ENCODE measurements at places on chromosomes 6 and 20. TPM values are rescaled to one million over a fixed set of nuclear protein-coding genes. Genes with fewer than 3 reads are reported as not detected.

DNA sequence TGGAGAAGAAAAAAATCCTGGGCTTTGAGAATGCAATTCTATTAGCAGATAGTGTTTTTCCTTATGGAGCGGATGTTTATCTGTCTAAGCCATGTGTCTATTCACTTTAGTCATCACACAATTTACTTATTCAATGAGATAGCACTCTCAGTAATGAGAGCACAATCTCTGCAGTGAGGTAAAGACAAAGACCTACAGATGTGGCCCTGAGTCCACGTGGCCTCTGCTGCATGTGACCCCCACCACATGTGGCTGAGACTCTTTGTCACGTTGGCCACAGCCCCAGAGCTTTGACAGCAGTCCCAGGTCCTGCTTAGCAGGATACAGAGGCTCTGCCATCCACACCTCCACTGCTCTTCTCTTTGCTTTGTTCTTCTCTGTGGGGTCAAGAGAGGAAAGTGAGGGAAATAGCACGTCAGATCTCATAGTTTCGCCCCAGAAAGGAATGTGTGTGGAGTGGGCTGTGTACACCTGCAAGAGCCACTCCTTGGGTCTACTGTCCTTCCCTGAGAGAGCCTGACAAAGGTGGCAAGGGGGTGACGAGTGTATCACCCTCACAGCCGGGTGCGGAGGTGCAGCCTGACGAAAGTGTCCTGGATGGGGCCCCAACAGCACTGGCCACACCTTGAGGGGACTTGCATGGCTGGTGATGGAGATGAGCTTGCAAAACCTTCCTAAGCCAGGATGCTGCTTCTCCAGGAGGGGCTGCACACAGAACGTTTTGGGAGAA lies 40.7 kb downstream of the ZNF831 start:
- DNase-seq, result no peak

- no peak for DNase-seq
These were observed 290.0 kb downstream of the PRL start for GRCh38 chr6:22006795-22007194.

DNA sequence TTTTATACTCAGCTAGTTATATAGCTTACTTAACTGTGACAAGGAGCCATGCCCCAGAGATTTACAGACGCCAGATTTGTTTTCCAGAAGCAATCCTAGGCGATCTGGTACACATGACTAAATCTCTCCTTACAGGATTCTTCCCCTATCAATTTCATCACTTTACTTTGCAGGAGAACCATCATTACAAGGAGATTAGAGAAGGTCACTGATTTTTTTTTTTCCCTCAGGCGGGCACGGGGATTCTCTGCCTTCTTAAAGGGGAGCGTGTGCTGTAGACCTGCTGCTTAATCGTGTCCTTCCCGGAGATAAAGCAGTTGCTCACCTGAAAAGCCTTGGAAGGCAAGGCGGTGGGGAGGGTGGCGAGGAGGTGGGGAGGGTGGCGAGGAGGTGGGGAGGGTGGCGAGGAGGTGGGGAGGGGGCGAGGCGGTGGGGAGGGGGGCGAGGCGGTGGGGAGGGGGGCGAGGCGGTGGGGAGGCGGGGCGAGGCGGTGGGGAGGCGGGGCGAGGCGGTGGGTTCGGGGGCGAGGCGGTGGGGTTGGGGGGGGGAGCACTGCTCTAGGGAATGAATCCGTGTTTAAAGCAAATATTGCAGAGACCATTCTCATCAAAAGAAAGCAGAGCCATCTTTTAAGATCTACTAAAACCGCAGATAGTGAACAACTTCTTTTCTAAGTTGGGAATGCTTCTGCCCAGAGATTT lies 14.3 kb upstream of the MRAP2 start:
- no peak for DNase-seq

PAX1 gene
- not detected for total RNA-seq
